ENCODE measurements at places on chromosomes 6 and 20.

DNA sequence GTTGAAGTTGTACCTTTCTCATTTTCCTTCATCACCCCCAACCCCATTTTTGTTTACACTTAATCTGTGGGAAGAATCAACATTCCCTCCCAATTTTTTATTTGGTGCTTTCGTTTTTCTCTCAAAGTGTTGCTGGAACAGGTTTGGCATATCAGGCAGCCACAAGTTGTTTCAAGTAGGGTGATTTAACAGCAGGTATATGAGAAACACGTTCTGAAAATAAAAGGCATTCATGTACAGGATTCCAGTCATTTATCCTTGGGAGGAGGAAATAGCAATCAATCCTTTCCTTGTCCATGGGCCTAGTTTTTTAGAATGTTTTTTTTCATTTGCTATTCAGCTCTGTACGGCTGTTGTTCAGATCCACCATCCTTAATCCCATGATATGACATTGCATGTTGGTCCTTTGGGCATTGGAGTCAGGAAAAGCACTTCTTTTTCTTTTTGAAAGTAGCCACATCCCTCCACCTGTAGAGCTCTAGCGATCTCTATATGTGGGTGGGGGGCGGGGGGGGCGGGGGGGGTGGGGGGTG, 120.2 kb downstream of the JARID2 start:
- DNase-seq: no peak

DNA sequence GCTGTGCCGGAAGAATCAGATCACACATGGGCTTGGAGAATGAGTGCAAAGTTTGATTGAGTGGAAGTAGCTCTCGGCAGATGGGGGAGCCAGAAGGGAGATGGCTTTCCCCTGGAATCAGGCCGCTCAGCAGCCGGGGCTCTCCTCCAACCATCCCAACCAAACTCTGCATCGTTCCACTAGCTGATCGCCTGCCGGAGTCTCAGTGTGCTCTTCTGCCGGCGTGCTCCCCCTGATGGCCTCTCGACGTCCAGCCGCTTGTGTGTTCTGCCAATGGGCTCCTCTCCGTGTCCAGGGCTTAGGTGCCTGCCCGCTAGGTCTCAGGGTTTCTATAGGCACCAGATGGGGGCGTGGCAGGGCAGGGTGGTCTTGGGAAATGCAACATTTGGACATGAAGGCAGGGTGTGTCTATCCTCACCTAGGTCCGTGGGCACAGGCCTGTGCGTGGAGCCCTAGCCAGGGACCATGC, 4.9 kb upstream of the BIRC7 start:
- no peak for DNase-seq

GRCh38 chr6:11973238-11973637, 38.9 kb upstream of the HIVEP1 start:
- no peak for DNase-seq

GRCh38 chr6:119676961-119677360, 327.4 kb upstream of the MAN1A1 start:
- no peak for DNase-seq
